ENCODE measurements at places on chromosomes 2 and 18. TPM values are rescaled to one million over a fixed set of nuclear protein-coding genes. Genes with fewer than 3 reads are reported as not detected.

ATP8B1 gene
- total RNA-seq = 29.1 TPM

WNT6 gene
- 0.82 TPM for total RNA-seq

SLC9A4 gene
- total RNA-seq = 12.9 TPM

UGT1A3 gene
- not detected for total RNA-seq

ANKRD30B gene
- not detected for total RNA-seq

SULT6B1 gene
- total RNA-seq = not detected

Data from metanephros (tissue), 2 donors.